Ovary (tissue), 10 donors: ENCODE measurements at places on chromosomes 12 and 14.
A peak's percentile ranks its signal among the peaks of the same experiment; 100 is the strongest.

- DNase-seq: no peak
Measured at GRCh38 chr12:22518060-22518719, 26.2 kb downstream of the C2CD5 start.

DNA sequence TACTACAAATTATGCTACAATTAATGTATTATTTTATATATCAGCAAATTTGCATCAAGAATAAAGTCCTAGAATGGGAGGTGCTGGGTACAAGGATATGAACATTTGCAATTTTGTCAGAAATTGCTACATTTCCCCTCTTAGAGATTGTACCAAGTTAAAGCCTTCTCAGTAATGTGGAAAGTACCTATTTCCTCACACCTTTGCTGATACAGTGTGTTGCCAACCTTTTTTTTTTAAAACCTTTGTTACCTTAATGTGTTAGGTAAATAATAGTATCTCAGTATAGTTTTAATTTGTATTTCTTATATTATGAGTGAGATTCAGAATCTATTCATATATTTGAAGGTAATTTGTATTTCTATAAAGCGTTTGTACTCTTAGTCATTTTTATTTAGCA lies 95.4 kb upstream of the HIF1A start:
- no peak for DNase-seq

GRCh38 chr12:100758083-100758482 lies 36.5 kb upstream of the ANO4 start:
- no peak for DNase-seq

DNA sequence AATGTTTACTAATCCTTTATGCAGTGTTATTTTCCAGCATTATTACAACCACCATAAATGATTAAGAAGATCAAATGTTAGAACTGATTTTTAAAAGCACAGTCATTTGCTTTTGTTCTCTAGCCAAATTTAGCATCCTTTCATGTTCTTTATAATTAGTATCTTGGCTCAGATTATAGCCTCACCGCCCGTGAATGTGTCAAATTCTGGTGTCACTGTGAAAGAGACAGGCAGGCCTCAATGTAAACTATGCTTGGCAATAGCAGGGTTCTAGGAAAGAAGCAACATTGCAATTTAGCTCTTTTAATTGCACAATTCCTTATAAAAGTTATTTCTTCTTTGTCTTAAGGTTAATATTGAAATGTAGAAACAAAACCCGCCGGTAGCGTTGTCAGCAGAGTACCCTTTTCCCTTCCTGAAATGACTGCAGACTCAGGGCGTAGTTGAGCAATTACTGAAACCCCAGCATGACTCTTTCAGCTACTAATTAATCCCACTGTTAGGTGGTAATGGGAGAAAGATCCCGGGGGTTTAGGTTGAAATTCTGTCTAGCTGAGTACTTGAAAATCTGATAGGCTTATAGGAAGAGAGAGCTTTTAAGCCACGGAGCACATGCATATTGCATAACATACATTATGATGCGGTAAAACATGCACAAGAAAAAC lies 1600.5 kb upstream of the SEL1L start:
- no peak for DNase-seq

GRCh38 chr14:61841145-61841544 lies 78.9 kb downstream of the SNAPC1 start:
- DNase-seq: no peak

GRCh38 chr12:51434305-51434704 lies 9.7 kb downstream of the SLC4A8 start:
- no peak for DNase-seq

DNA sequence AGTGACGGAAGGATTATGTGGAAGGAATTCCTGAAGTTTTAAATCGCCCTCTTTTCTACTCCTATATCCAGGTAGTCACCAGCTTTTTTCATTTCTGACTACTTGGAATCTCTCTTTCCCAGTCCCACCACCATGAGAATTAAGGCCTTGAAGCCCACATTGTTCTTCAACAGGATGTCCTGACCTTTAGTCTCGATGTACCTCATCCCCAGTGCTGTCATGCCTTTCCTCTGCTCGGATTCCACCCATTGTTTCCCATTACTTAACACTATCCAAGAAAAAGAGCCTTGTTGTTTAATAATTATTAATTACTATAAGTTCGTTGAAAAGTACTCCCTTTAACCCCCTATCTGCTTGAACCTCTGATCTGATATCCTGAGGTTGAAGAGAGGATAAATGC lies 44.0 kb upstream of the NAV3 start:
- DNase-seq: no peak

GRCh38 chr14:99004112-99004511 lies 267.9 kb downstream of the BCL11B start:
- no peak for DNase-seq

GRCh38 chr12:68497702-68498101 lies 113.0 kb upstream of the RAP1B start:
- DNase-seq: no peak

GRCh38 chr12:52539083-52539820 lies 13.7 kb downstream of the KRT71 start:
- DNase-seq: no peak

DNA sequence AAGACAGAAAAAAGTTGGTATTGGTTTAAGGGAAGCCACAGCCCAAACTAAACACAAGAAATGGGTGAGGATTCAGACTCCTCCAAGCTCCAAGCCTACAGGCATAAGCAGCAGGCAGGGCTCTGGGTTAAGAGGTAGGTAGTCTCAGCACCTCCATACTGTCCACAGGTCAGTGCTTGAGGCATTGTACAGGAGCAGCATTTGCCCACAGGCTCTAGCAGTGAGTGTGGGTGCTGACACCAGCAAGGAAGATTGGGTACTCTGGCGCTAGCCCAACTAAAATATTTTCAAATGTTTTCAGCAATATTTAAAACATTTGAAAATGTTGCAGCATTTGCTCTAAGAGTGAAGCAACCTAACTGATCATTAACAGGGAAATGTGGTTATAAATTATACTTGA lies 33.1 kb downstream of the FERMT2 start:
- DNase-seq: no peak

- no peak for DNase-seq
Measured at GRCh38 chr12:62846491-62846890, 88.5 kb downstream of the PPM1H start.

DNA sequence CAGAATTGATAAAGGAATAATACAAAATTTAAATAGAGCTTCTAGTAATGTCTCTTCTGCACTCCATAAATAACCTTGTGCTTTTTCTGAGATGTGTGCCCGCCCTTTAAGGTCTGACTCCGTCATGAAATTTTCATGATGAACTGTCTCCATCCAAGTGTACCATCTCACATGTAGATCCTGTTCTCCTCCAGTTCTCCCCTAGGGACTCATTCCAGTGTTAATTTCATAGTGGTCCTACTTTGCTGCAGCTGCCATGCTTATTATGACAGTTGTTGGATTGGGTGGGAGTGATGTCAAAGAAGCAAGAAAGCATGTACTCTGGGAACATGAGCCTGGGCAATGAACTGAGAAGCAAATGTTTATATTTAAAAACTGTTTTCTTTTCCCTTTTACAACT lies 442.5 kb upstream of the PDE3A start:
- DNase-seq: no peak

GRCh38 chr12:4030929-4031702 lies 157.9 kb upstream of the PARP11 start:
- peak; percentile 84 for DNase-seq

- DNase-seq: no peak
Measured at GRCh38 chr12:79658221-79658620, 32.5 kb downstream of the PAWR start.

DNA sequence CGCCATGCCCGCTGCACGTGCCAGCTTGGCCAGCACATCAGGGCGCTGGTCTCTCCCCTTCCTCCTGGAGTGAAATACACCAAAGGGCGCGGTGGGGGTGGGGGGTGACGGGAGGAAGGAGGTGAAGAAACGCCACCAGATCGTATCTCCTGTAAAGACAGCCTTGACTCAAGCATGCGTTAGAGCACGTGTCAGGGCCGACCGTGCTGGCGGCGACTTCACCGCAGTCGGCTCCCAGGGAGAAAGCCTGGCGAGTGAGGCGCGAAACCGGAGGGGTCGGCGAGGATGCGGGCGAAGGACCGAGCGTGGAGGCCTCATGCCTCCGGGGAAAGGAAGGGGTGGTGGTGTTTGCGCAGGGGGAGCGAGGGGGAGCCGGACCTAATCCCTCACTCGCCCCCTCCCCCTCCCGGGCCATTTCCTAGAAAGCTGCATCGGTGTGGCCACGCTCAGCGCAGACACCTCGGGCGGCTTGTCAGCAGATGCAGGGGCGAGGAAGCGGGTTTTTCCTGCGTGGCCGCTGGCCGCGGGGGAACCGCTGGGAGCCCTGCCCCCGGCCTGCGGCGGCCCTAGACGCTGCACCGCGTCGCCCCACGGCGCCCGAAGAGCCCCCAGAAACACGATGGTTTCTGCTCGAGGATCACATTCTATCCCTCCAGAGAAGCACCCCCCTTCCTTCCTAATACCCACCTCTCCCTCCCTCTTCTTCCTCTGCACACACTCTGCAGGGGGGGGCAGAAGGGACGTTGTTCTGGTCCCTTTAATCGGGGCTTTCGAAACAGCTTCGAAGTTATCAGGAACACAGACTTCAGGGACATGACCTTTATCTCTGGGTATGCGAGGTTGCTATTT lies 914 bp upstream of the CCND2 start:
- peak; percentile 44 for DNase-seq

- DNase-seq: no peak
Measured at GRCh38 chr12:55737581-55738122, 5.3 kb upstream of the GDF11 start.

DNA sequence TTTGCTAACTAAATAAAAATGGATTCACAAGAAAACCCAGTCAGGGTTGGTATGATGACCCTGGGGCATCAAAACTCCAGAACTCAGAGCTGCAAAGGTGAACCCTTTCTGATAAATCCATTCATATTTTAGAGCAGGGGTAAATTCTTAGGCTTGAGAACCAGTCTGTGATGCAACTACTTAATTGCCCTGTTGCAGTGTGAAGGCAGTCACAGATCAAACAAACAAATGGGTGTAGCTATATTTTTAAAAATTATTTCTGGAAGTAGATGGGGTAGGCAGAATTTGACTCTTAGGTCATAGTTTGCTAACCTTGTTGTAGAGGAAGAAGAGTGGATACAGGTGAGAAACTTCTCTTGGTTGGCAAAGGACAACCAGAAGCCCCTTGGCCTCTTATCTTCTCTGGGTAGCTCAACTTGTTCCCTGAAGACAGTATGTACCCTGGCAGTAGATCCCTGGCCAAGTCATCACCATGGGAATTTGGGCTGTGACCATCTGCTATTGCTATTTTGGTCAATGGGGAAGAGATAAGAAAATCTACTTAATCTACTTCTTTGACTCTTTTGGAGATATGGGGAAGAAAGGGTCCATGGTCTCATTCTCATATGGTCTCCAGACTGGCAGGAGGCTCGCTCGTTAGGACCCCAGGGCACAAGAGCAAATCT lies 216.1 kb downstream of the PPM1H start:
- no peak for DNase-seq

- DNase-seq: no peak
Measured at GRCh38 chr12:70080566-70080965, 162.7 kb upstream of the CNOT2 start.

GRCh38 chr14:75542588-75543091 lies 20.4 kb downstream of the BATF start:
- DNase-seq: no peak

DNA sequence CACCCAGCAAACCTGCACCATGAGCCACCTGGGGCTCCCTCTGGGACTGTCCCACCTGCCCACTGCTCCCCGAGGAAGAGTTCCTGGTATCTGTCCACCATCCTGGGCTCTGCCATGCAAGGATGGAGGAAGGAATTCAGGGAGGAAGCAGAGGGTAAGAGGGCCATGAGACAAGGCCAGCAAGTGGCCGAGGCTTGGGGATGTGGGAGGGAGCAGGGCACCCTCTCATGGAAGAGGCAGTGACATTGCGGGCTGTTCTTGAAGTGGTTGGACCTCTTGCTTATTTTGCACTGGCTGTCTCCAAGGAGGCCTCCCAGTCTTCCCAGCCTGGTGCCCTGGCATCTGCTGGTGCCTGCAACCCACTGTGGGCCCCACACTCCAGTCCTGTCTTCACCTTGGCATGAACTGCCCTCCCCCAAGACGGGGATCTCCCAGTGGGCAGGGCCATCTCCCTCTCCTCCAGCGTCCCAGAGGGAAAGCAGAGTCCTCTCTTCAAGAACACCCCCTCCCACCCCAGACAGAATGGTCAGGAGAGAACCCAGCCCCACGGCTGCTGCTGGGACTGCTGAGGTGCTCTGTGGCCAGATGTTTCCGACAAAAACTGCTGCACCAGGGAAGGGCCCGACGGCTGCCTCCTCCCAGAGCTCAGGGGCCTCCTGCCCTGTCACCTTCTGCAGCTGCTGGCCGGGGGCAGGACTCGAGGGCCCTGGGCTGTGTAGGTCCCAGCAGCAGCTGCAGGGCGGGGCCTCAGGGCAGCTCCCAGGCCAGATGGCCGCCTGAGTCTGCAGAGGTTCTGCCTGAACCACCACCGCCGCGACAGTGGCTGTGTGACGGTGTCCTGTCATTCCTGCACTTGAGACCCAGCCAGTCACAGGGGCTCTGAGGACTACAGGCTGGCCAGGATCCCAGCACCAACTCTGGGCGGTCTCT lies 1.8 kb upstream of the AKT1 start:
- no peak for DNase-seq

- DNase-seq: no peak
Measured at GRCh38 chr14:53714495-53715192, 242.0 kb downstream of the BMP4 start.

- DNase-seq: no peak
Measured at GRCh38 chr14:104398656-104399055, 180.9 kb upstream of the C14orf180 start.

GRCh38 chr14:78048120-78048519 lies 122.1 kb upstream of the NRXN3 start:
- no peak for DNase-seq

DNA sequence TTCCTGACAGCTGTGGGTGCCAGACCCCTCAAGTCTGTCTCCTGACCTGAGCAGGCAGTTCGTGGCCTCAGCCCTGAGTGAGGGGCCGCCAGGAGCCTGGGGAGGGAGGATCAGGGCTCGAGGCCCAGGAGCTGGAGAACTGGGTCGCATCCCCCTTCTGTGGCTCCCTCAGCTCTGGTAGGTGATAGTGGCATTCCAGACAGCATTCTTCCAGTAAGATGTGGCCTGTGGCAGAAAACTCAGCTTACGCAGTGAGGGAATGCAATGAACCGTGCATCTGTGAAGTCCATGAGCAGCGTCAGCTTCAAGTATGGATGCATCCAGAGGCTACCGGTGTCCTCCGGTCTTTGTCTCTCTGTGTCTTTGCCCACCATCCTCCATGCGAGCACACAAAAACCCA lies 28.4 kb upstream of the FBRSL1 start:
- DNase-seq: no peak

- DNase-seq: no peak
Measured at GRCh38 chr12:19155981-19156734, 26.6 kb downstream of the PLEKHA5 start.

DNA sequence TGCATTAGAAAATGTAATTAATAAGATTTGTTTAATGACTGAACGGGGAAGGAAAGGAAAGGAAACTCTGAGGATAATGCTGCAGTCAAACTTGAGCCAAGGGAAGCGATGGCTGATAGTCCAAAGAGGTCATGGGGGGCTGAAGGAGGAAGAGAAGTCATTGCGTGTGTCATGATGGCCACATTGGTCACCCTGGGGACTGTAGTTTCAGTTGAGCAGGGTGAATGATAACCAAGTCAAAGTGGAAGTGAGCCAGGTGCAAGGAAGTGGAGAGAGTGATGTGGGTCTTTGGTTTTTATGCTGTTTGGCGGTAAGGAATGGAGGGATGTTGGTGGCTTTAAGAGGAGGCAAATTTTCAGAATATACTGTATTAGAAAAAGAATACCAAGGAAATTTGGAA lies 21.6 kb downstream of the C12orf75 start:
- DNase-seq: no peak
